ENCODE measurements at places on chromosomes 7 and 10.

GRCh38 chr10:11026773-11027172 is 9.1 kb downstream of the CELF2 start:
- DNase-seq: no peak

- no peak for DNase-seq
These were observed 95.0 kb downstream of the CDCA7L start for GRCh38 chr7:21850531-21851285.

DNA sequence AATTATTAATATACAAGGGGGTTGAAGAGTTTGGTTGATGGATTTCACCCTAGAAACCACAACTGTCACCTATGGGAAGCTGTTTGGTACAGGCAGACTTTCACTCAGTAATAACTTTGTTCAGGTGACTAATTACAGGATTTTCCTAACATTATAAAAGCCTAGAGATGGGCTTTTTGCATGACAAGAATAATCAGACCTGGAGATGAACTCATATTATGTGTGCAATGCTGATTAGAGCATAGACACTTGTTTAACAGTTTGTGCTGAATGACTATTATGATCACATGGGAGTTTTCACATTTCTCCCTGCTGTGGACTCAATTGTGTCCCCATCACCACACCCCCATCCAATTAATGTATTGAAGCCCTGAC is 90.2 kb upstream of the STEAP4 start:
- no peak for DNase-seq

DNA sequence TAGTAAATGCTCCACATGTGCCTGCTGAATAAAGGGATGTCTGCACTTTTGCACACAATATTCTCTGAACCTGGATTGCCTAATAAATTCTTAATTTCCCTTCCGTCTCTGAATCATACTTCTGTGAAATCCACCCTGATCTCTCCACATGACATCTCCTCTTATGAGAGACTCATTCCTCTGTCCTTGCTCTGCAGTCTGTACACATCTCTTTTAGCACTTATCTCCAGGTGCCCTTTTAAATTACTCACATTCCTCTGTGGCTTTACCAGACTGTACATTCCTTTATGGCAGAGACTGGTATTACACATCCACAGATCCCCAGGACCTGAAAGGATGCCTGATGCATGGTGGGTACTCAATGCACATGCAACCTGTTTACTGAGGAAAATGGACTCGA is 527.6 kb downstream of the PHTF2 start:
- DNase-seq: no peak

DNA sequence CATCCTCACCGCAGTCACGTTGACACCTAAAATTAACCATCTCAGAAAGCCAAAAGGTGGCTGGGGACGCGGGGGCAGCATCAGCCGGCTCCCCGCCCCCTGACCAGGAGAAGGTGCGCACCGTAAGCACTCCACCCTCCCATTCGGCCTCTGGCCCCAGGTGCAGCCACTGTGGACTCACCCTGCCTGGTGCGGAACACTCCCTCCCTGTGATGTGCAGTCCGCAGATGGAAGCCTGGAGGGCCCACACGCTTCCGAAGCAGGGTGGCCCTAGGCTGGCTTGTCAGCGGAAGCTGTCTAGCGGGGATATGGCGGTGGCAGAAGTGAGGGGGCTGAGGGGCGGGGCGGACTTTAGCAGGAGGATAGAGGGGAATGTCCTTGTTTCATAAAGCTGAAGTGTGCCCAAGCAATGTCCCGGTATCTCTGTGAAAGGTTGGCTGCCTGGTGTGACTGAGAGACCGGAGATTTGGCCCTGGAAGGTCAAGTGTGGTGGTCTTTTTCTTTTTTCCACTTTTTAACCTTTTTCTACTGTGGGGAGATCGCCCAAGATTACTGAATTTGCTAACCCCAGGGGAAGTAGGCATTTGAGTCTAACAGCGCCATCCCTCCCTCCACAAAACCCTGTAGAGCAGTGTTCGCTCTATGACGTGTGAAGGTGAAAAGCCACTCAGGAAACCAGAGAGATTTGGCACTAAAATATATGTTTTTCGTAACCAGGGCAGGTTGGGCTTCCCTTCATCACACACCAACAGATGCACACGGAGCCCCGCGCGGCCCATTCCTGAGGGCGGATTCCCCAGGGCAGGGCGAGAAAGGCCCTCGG is 74.7 kb downstream of the CXCL12 start:
- no peak for DNase-seq

GRCh38 chr10:119355930-119356329 is 148.6 kb downstream of the GRK5 start:
- no peak for DNase-seq

GRCh38 chr10:51707392-51707791 is 8.0 kb upstream of the CSTF2T start:
- no peak for DNase-seq

- no peak for DNase-seq
These were observed at the start of gene VWA2 for GRCh38 chr10:114239117-114239993. Gene VWA2 (plus strand): TSS chr10:114239254. CDS start chr10:114248714, 9,460 bp downstream.

- DNase-seq: no peak
These were observed 95.7 kb downstream of the ELAPOR2 start for GRCh38 chr7:86963599-86964230.

GRCh38 chr10:4941540-4942330 is 21.5 kb upstream of the AKR1C1 start:
- DNase-seq: peak; percentile 69

DNA sequence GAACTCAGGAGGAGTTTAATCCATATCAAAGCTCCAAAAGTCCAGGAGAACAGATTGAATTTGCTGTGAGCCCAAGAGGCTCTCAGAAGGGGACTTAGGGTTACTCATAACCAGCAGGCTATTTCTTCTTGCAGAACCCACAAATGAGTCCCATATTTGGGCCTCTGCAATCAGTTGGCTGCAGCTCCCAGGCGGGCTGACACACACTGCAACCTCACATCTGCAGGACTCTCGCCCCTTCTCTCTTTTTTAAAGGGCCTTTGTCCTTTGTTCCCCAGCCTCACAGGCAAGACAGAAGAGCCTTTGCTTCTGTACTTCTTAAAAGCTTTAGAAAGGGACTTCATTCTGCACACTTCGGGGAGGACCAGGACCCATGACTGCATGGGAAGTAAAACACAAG is 26.7 kb downstream of the CREB3L2 start:
- DNase-seq: no peak

GRCh38 chr7:129604713-129605437 is 6.6 kb upstream of the NRF1 start:
- DNase-seq: no peak

DNA sequence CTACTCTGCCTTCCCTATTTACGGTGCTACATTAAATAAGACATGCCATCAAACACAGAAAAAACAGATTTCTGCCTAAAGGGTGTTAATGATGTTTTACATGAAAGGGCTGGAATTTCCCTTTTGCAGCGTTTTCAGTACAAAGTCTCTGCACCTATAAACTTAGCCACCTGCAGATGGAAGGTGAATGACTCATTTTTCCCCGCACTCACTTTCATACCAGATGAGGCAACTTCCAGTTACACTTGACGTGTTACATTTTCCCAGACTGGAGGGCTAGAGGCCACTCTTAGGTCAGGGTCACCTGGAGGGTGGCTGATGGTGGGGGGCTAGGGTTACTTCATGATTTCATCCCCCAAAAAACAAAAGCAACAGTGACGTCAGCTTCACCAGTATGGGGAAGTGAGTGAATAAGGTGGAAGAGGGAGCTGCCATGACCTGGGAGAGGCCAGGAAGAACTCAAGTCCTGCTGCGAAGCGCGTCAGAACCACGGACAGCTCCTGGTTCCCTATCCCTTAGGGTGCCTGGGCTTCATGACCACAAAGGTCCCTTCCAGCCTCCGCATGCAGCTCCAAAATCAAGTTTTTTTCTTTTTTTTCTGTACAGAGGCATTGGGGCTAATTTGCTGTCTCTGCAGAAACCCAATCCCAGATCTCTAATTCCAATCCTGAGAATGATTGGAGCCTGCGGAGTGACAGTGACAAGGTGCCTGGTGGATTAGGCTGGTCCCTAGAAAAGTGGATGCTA is 94.0 kb downstream of the ADARB2 start:
- no peak for DNase-seq

DNA sequence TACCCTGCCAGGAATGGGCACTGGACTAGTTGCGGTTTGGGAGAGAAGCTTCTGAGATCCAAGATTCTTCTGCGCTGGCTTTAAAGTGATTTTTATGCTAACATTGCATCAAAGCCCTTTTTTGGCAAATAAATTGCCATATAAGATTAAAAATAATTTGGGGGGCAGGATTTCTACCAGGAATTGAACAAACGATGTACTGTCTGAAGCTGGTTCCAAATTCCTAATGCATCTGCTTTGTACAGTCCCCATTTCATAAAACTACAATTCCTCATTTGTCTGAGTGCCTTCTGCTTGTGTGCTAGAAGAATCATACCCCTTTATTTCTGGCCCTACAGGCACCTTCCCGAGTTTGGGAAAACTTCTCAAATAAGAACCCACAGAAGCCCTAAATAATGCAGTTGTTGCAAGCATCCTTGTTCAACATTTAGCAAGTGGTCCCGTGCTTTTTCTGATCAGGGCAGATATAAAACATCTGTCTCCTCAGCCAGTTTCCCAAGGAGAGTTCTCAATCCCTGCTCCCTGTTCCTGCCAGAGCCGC is 349.7 kb downstream of the PTEN start:
- DNase-seq: no peak

- no peak for DNase-seq
These were observed 210.1 kb upstream of the KMT2E start for GRCh38 chr7:104803931-104804330.

GRCh38 chr10:119167041-119167440 is 1.5 kb upstream of the SFXN4 start:
- DNase-seq: no peak

GRCh38 chr7:8152489-8153192 is 109.3 kb downstream of the ICA1 start:
- DNase-seq: no peak

GRCh38 chr10:26380815-26381214 is 57.3 kb upstream of the APBB1IP start:
- no peak for DNase-seq

DNA sequence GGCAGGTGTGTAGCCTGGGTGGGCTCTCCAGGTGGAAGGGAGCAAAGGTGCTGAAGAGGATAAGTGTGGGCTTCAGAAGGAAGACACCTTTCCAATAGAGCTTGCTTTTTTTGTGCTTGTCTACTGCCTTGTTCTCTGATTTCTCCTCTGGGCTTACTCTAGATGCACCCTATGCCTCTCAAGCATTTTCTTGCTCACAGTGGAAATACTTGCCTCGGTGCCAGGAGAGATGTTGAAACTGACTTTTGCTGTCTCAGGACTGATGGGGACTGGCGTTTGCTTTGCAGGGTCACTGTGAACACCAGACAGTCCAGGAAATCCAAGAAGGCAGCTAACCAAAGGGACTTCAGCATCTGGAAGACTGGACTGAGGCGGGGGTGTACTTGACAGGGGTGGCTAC is 187.9 kb downstream of the SNX10 start:
- no peak for DNase-seq

- no peak for DNase-seq
These were observed 729.9 kb downstream of the ZWINT start for GRCh38 chr10:55631071-55631654.

DNA sequence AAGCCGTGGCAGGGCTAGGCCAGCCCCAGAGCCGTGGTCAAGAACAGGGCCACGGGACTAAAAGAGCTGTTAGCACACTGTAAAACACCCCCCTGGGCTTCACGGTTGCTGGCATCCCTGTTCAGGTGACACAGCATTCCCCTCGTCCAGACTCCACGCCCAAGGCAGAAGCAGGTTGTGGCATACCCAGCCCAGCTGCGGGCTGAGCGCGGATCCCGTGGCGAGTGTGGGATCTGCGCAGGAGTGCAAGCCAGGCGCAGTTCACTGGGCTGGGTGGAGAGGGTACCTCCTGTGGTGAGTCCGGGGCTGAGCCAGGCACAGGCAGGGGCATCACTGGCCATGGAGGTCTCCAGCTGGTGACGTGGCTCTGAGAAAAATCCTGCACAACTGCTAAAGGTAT is 199.1 kb downstream of the FZD1 start:
- no peak for DNase-seq

- DNase-seq: no peak
These were observed 11.8 kb downstream of the OSBPL3 start for GRCh38 chr7:24968165-24968564.

DNA sequence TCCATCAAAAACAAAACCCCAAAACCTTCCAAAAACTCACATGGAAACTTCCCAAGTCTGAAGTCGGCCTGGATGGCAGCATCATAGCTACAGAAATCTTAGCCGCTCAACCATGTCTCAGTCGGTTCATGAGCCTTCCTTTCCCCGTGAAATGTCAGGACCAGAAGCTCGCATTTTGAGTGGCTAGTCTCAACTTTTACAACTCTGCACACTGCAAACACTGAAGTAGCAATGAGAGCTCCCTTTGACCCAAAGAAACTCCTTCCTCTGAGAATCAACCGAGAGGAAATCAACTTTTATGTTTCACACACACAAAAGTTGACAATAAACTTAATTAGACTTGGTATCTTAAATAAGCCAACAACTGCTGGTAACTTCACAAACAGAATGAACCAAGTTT is 37.6 kb upstream of the RNF32 start:
- no peak for DNase-seq

DNA sequence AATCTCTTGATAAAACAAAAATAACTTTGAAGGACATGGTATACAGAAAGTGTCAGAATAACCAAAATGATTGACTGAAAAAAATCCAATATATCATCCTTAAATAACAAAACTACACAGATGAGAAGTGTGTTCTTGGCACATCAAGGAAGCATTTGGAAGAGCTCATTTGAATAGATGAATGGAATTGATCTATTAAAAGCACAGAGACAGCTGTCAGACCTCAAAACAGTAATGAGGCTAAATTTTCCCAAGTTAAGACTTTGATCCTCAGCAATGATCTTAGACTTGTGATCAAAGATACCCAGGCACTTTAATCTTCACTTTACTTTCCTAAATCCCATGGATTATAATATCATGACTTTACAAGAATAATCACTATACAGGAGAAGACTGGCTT is 395.4 kb upstream of the NFE2L3 start:
- DNase-seq: no peak

- DNase-seq: no peak
These were observed 144.4 kb downstream of the CPED1 start for GRCh38 chr7:121132940-121133339.

GRCh38 chr10:102641402-102641801 is 2.9 kb upstream of the TRIM8 start:
- DNase-seq: no peak

DNA sequence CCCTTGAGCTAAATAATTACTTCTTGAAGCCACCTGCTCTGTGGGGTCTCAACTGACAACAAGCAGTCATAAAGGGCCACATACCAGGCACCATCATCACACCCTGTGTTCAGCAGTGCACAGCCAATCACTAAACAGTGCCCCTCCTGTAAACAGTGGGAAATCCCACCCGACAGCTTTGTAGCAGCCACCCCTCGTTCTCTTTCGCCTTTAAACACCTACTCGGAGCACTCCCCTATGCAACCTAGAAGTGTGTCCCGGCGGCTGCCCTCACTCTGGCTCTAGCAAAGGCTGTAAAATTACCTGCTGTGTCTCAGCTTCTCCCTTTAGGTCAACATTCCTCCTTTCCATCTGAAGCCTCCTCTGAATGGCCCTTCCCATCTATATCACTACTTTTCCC is 111.9 kb downstream of the TCERG1L start:
- no peak for DNase-seq

- DNase-seq: no peak
These were observed 180.3 kb upstream of the PLXNA4 start for GRCh38 chr7:132756484-132756990.

Data from hematopoietic multipotent progenitor cell treated with erythropoietin and hydrocortisone succinate and interleukin-3 and kit ligand, for 17 days (in vitro differentiated cells).